Fibroblast of skin of scalp (primary cell): ENCODE measurements at places on chromosomes 5 and 9.

DNA sequence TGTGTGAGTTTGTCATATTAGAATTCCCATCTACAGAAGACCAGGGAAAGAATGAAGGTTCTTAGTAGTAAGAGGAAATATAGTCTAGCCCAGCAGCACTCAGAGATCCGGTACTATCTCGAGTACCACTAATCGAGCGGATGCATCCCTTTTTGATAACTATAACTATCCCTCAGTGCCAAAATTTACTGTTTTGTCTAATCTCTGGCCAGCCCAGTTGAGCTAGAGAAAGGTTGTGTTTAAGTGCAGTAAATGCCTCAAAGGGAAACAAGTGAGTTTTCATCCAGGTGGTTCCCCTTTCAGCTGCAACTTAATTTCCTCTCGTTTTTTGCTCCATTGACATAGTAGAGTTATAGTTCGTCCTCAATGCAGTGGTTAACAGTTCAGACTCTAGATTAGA is 146.7 kb downstream of the GPBP1 start:
- no peak for DNase-seq

GRCh38 chr5:160750938-160751657 is 100.9 kb downstream of the ATP10B start:
- DNase-seq, result no peak

GRCh38 chr9:33024126-33024965 is 727 bp upstream of the DNAJA1 start:
- no peak for DNase-seq

- DNase-seq, result no peak
Measured at GRCh38 chr5:154133591-154133990, 56.9 kb upstream of the GALNT10 start.

DNA sequence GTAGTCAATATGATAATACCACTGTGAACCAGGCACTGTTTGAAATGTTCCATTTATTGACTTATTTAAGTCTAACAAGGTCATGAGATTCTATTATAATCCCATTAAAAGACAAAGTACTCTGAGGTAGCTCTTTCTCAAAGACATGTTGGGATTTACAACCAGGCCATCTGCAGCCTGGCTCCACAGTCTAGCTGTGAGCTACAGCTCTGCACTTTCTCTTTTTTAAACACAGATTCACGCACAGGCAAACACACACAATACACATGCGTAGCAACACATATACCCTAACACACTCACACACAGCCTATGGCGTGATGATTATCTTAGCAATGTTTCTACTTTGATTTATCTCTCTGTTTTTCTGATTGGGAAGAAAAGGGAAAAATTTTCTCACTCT is 174.3 kb downstream of the PRR16 start:
- no peak for DNase-seq

GRCh38 chr9:79623799-79624721 is 52.3 kb downstream of the TLE4 start:
- DNase-seq, result no peak

- no peak for DNase-seq
Measured at GRCh38 chr5:179758955-179759354, 26.3 kb downstream of the MAML1 start.

GRCh38 chr9:107738789-107739188 is 249.2 kb upstream of the KLF4 start:
- DNase-seq, result peak; percentile 19

GRCh38 chr9:89536145-89536574 is 38.2 kb upstream of the SEMA4D start:
- DNase-seq, result no peak

DNA sequence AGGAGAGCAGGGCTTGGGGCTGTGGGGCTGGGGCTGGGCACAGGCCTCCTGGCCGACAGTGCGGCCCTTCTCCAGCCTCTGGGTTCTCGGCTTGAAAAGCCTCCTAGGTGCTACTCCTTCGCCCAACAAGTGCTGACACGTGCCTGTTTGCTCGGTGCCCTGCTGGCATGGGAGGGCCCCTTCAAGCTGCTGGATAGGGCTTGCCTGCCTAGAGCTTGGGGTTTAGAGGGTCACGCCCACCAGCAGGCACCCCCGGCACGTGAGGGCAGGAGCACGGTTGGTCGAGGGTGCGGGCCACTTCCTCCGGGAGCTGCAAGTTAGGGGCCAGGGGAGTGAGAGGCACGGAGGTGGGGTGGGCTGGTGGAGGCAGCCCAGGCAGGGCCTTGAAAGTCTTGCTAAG is 106.2 kb downstream of the RXRA start:
- DNase-seq, result no peak

DNA sequence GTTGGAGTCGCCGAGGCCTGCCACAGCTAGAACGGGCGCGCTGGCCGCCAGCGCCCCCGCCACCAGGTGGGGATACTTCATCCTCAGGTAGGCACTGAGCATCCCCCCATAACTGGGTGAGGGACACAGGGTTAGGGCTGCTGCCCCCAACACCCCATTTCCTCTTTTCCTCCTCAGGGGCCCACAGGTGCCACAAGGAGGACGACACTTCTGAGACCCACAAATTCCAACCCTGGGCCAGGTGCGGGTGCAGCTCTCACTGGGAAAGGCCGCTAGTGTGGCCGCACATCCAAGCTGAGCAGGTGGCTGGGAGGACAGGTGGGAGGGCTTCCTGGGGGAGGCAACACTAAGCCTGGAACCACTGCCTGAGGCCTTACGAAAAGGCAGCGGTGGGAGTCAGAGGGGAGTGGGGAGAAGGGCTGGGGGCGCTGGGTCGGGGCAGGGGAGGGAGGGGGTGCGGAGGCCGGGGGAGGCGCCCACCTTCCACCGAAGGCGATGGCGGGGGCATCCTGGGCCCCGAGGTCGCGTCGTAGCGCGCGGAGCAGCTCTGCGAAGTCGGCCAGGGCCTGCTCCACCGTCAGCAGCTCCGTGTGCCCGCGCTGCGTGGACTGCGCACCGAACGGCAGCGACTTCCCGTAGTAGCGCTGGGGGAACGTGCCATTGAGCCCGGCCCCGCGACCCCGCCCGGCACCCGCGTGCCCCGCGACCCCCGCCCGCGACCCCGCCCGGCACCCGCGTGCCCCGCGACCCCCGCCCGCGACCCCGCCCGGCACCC is 961 bp downstream of the DPP7 start:
- DNase-seq, result no peak

DNA sequence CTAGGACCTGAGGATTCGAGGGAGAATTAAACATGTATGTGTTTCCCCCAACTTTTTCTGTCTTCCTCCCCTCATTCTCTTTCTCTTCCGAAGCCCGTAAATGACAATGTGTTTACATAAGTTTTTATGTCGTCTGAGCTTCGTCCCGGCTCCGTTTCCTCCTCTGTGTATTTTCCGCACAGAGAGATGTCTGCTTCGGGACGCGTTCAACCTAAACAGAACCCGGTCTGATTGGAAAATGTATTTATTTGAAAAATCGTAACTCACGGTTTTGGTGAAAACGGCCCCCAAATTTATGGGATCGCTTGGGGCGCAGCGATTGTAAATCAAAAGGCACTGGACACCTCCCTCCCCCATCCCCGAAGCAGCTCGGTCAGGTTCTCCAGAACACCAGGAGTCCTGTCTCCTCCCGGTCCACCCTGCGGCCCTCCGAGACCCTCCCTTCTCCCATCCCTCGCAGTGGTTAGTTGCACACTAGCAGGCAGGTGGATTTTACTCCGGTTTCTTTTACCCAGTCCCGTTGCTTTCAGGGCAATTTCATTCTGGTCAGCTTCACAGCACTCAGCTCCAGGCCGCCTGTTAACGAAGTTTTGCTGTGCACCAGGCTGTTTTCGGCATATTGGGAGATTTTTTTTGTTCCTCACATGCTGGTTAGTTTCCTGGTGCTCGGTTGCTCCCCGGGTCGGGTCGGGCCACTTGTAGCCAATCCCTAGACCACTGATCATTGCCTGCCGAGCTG is 5.8 kb upstream of the HAND1 start:
- no peak for DNase-seq

GRCh38 chr5:22470408-22470807 is 382.7 kb downstream of the CDH12 start:
- DNase-seq, result no peak

DNA sequence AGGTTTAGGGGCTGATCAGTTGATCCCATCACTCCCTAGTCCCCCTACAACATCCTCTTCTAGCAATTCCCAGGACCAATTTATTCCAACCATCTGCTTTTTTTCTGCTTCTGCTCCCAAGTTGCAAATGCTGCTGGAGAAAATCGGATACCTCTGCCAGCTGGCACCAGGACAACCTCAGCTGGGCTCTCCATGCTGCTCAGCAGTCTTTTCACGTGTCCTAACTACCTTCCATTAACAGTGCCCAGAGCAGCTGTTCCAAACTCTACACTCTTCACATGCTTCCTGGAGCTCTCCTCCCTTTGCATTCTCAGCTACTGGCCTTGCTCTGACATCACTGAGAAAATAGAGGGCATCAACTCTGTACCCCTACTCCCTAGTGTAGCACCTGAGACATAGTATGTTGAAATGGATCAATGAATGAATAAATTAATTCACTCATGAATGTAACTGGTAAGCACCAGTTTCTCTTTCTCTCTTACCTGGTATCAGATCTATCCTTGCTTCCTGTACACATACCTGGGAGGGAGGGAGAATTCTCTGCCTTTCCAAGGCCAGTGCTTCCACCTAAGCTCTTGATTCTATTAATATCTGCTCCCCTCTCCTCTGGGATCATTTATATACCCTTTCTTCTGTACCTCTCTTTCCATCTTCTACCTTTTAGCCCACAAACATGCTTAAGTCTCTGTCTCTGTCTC is 191.0 kb downstream of the RAB3C start:
- DNase-seq, result no peak

GRCh38 chr5:11898-12297 is 80.1 kb upstream of the PLEKHG4B start:
- DNase-seq, result no peak

DNA sequence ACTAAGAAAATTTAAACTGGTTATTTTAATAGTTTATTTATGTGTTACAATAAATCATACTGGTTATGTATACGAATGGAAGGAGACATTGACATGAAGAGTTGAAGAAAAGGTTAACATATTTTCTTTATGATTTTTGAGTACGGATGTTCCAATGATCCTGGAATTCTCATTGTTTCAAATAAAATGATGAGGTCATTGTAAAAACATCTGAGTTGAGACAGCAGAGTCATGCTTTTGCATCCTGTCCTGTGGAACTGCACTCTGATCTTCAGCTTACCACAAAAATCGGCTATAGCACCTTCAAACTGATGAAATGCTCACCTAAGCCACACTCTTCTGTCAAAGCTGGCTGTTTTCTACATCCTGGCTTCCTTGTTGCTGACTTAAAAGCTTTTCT is 67.8 kb downstream of the PTCD2 start:
- DNase-seq, result peak; percentile 86

GRCh38 chr5:167839065-167839464 is 452.4 kb upstream of the WWC1 start:
- no peak for DNase-seq

GRCh38 chr9:107172979-107173347 is 110.1 kb upstream of the RAD23B start:
- DNase-seq, result no peak

DNA sequence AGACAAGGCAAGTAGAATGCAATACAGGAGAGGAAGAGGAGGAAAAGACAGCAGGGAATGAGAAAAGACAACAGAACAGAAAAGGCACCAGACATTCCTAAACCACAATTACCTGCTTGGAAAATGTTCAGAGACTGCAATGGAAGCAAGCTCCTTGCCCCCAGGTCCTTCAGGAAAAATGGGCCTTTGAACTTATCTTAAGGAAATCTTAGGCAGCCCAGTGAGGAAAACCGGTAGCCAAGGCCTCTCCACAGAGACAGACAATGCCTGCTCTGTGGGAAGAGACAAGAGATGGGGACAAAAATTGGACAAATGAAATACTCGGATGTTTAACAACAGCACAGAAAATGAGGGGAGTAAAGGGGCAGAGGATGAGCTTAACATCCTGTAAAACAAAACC is 31.2 kb downstream of the HTR4 start:
- no peak for DNase-seq

GRCh38 chr9:111975709-111976108 is 79.1 kb downstream of the UGCG start:
- no peak for DNase-seq

- DNase-seq, result no peak
Measured at GRCh38 chr5:150180241-150181026, 9.4 kb upstream of the SLC6A7 start.

- peak; percentile 76 for DNase-seq
Measured at GRCh38 chr9:32378496-32378895, 5.9 kb upstream of the ACO1 start.

DNA sequence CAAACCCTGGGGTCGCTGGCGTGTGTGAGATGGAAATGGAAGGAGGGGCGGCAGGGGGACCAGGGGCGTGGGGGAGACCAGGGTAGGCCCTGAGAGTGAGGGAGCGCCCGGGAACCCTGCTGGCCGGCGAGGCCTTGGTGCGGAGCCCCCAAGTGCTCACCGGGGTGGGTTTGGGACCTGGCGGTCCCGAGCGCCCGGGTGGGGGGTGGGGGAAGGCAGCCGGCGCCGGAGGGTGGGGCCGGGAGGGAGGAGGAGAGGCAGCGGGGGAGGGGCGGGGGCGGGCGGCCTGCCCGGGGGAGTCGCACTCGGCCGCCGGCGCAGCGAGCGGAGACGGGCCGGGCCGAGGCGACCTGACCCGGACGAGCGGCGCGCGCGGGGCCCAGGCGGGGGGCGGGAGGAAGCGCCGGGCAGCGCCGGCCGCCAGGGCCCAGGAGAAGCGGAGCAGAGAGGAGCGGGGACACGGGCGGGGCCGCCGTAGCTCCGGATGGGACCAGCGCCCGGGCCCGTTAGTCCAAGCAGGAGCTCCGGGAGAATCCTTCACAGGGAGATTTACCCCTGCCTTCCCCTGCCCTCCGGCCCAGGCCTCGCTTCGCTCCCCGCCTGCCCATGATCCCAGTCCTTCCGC is at the start of gene NPR2:
Gene NPR2 (plus strand): TSS at position 295 of the 625 bp plus-strand sequence. CDS start 818 bp downstream, outside the sequence.
- peak; percentile 54 for DNase-seq

- DNase-seq, result no peak
Measured at GRCh38 chr5:56161439-56161823, 71.7 kb downstream of the ANKRD55 start.

DNA sequence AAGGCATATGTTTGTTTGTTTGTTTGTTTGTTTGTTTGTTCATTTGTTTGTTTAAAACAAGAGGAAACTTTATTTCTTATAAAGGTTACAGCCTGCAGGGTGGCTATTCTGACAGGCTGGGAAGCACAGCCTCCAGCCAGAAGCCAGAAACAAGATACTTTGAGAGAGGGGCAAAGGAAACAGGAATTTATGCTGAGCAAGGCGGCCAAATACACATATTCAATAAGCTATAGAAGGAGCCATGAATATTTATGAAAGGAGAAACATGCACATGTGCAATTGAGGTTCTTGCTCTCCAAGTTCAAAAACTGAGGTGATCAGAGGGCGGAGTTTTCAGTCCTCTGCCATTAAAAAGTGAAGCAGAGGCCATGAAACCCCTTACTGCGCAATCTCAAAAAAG is 19.6 kb downstream of the KLHL3 start:
- DNase-seq, result no peak

- DNase-seq, result no peak
Measured at GRCh38 chr5:56638768-56639238, 176.5 kb upstream of the MAP3K1 start.
